ENCODE measurements at places on chromosomes 3 and 15.

GRCh38 chr3:12966847-12967605 is 106.2 kb downstream of the IQSEC1 start:
- no peak for DNase-seq

- no peak for DNase-seq
These were observed 507.5 kb downstream of the SHQ1 start for GRCh38 chr3:72340476-72341379.

GRCh38 chr15:29139540-29140459 is 129.8 kb downstream of the NSMCE3 start:
- peak; percentile 85 for DNase-seq

DNA sequence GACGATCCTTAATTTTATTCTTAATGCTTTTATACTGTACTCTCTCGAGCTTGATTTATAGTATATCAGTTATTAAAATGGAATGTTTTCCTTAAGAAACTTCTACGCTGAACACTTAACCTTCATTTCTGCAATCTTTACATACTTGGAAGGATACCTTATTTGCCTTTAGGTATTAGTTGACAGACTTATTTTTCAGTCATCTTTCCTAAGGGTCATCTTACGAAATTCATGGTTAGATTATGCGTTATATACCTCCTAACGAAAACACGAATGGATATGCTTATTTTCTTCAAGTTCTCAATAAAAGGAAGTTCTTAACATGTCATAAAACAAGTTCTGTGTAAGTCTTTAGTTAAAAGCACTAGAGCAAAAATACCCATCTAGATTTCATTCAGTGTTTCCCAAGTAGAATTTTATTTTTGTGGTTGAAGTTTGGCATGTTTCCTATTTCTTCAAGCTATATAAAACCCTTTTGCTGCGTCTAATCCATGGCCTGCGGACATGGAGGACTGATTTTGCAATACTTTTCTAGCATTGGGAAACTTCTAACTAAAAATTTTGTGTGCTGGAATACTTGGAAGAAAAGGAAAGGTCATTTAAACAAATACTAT is 231.3 kb downstream of the TP63 start:
- no peak for DNase-seq

GRCh38 chr15:39583596-39584265 is 2.9 kb downstream of the THBS1 start:
- DNase-seq = no peak

DNA sequence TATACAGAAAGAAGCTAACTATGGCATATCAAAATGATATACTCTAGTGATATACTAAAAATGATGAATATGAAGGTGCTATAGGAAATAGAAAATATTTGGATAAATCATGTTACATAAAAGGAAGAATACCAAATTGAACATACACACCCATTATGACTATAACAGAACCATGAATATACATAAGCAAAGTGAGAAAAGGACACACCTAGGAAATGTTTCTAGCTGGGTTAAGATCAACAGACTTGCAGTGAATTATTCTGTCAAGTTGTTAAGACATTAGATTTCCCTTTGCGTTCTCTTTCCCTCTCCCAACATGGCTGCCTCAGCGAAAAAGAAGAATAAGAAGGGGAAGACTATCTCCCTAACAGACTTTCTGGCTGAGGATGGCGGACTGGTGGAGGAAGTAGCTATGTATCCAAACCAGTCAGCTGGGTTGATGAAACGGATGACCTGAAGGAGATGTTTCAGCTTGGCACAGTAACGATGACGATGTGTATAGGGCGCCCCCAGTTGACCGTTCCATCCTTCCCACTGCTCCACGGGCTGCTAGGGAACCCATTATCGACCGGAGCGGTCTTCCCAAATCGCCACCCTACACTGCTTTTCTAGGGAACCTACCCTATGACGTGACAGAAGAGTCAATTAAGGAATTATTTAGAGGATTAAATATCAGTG is 20.2 kb upstream of the PARP14 start:
- DNase-seq = peak; percentile 34

DNA sequence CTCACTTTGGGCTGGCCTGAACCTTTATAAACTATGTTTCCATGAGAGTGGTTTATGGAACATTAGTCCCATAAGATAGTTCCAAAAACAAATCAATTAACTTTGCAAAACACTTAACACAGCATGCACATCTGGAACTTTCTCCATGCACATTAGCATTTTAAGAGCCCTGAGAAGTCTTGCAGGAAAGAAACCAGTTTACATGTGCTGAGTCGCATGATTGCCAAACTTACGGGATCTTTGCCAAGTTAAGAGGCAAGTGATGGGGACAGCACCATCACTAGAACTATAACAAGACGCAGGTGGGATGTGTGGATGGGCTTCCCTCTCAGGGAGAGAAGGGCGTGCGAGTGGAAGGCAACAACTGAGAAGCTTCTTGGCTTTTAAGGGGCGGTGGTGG is 20.7 kb downstream of the ADAMTS9 start:
- no peak for DNase-seq

DNA sequence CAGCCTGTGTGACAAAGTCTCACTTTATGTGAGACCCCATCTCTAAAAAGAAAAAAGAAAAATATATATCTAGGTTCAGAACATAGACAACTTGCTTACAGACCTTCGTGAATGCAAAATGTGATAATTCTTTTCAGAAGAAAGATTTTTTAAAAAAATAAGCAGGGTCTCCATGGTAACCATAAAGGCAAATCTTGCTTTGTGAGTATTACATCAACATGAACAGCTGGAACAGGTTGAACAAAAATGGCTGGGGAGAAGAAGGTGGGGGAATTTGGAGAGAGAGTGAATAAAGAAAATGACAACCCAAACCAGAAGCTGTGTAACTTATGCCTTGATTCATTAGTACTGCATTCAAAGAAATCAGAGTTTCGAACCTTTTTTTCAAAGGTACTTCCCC is 125.2 kb upstream of the RAP2B start:
- no peak for DNase-seq

- no peak for DNase-seq
These were observed 74.6 kb downstream of the KLF13 start for GRCh38 chr15:31401282-31401681.

DNA sequence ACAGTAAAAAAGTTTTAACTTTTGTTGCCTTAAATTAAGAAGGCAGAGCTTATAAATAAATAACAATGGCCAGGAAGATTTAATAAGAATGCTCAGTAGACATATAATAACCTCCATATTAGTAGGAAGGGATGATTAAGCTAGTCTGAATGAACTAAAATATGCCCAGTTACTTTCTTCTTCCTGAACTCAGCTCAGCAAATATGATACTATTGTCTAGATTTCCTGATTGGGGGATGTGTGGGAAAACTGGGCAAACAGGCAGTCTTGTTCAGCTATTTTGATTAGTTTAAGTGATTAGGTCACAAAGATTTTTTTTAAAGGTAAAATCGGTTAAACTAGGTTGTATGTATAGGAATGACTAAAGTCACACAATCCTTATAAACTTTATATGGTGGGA is 167.2 kb upstream of the SLC2A2 start:
- DNase-seq = no peak

- DNase-seq = no peak
These were observed 80.3 kb upstream of the ABHD2 start for GRCh38 chr15:89007989-89008388.

Measured in type B pancreatic cell (in vitro differentiated cells).